NCI-H1048 (cell line): ENCODE measurements at places on chromosomes 12 and 14.

GRCh38 chr12:45415393-45415817, 199.5 kb downstream of the ANO6 start:
- DNase-seq: no peak

DNA sequence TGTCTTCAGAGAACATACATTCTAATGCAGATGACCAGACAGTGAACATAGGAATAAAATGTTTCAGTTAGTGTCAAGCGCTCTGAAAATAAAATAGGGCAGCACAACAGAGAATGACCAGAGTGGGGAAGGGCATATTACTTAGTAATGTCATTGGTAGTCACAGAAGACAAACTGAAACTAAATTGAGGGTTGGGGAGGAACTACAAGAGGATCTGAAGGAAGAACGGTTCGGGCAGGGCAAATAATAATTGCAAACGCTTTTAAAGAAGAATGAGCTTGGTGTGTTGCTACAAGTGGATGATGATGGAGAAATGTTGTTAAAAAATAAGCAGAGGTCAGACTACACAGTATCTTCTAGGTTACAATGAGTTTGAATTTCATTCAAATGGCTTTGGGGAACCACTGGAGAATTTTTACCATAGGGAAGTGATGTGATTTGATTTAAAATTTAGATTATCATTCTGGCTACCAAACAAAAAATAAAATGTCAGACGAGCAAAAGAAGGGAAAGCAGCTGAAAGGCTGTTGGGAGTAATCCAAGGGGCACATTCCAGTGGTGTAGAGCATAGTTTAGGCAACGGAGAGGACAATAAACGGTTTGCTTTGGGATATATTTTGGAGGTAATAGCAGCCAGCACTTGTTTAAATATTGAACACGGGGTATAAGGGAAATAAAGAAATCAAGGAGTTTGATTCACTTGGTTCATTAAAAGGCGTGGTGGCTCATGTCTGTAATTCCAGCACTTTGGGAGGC, 56.3 kb upstream of the SLC6A13 start:
- DNase-seq: no peak

DNA sequence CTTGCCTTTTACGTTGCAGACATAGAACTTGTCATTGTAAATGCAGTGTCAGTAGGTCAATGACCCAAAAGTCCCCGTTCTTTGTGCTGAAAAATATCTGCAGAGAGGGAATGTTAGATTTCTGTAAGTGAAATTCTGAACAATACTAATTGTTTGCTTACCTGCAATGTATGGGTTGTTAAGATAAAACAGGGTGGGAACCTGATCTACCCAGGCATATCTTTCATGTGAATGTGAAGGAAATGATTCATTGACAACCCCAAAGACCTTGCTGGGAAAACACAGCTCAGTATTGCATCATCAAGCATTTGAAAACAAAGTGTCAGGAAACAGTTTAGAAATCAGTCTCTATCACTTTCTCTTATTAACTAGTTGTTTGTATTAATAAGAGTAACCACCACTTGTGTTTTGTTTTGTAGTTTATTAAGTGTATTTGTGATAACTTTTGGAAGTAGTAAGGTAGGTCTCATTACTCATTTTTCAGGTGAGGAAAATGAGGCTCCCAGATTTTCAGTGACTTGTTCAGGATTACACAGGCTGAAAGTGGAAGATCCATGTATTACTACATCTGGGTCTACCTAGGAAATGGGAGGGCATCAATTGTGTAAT, 57.9 kb upstream of the SLC38A2 start:
- DNase-seq: no peak

- DNase-seq: no peak
These were observed 42.0 kb upstream of the ETV6 start for GRCh38 chr12:11607313-11608081.

GRCh38 chr14:24289649-24290280, 9.8 kb downstream of the DHRS1 start:
- DNase-seq: no peak
